ENCODE measurements at places on chromosomes 12 and 14.

DNA sequence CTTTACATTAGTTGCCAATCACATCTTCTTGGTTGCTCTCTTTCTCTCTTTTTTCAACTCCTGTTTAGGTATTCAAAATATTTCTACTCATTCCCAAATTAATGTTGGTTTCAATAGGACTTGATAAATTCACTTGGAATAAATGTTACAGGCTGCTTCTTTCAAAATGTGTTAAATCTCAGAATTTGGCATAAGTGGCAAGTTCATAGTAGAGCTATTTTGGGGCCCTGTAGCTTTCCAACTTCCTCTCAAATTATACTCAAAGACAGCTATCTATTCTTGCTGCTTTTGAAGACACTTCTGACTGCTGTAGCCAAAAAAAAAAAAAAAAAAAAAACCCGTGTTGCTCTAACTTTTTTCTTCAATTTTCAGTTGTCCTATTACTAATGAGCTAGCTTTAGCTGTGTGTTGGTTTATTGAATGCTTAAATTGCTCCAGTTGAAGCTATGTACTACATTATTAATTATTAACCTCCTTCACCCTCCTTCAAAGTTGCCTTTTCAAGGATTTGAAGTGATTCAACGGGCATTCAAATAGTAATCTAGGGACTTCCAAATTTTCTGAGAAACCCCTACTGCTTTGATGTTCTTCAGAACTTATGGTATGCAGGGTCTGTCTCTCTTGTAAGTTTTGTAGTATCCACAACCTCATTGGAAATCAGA lies 554.6 kb upstream of the FLRT2 start:
- no peak for DNase-seq

GRCh38 chr12:49287876-49288275 lies 7.1 kb upstream of the PRPH start:
- DNase-seq, result no peak

GRCh38 chr14:33457617-33458016 lies 493.3 kb downstream of the EGLN3 start:
- DNase-seq, result no peak

DNA sequence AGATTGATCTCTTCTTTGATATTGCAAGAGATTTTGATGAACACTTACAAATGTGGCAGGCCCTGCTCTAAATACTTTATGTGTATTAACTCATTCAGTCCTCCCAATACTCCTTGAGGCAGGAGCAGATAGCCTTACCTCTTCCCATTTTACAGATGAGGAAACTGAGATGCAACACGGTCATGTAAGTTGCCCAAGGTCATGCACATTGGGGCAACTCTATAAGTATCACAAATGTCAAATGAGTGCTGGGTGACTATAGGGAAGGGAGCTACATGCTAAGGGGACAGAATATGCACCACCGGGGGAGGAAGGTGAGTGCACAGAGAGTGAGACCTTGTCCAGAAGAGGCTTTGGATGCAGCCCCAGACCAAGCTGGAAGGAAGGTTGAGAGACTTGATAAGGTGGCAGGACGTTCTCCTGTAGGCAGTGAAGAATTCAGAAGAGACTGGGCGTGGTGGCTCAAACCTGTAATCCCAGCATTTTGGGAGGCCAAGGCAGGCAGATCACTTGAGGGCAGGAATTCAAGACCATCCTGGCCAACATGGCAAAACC lies 132.3 kb upstream of the PWP1 start:
- DNase-seq, result no peak

- DNase-seq, result no peak
These were observed 284.8 kb upstream of the DIO3 start for GRCh38 chr14:101276309-101277091.

- no peak for DNase-seq
These were observed 9.0 kb downstream of the DYNC1H1 start for GRCh38 chr14:101973356-101973755.

DNA sequence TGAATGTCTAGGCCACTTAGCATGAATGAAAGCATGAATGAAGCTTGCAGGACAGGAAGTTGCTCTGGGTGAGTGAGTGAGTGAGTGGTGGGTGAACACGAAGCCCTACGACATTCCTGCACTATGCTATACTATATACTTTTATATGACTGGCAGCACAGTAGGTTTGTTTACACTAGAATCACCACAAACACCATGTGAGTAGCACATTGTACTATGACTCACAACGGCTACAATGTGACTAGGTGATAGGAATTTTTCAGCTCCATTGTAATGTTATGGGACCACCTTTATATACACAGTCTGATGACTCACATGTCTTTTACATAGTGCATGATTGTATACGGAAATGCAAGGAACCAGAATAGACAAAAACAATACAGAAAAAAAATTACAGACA lies 1480.2 kb downstream of the AACS start:
- DNase-seq, result no peak

- no peak for DNase-seq
These were observed 3.7 kb upstream of the SLC35F4 start for GRCh38 chr14:57869617-57870016.

DNA sequence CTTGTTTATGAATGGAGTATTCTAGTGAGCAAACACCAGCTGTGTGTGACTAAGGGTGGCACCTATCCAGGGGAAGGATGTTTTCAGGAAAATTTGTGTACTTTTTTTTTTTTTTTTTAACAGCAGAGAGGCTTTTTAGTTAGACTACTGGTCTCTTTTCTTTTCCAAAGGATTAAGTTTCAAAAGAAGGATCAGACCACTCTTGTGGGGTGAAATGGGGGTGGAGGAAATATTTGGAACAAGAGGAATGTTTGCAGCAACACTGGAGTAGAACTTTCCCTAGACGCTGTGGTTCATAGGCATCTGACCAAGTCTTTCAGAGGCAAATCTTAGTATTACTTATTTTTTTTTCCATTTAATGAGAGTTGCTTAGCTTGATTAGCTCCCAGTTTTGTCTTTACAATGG lies 21.1 kb downstream of the NUBPL start:
- DNase-seq, result no peak

DNA sequence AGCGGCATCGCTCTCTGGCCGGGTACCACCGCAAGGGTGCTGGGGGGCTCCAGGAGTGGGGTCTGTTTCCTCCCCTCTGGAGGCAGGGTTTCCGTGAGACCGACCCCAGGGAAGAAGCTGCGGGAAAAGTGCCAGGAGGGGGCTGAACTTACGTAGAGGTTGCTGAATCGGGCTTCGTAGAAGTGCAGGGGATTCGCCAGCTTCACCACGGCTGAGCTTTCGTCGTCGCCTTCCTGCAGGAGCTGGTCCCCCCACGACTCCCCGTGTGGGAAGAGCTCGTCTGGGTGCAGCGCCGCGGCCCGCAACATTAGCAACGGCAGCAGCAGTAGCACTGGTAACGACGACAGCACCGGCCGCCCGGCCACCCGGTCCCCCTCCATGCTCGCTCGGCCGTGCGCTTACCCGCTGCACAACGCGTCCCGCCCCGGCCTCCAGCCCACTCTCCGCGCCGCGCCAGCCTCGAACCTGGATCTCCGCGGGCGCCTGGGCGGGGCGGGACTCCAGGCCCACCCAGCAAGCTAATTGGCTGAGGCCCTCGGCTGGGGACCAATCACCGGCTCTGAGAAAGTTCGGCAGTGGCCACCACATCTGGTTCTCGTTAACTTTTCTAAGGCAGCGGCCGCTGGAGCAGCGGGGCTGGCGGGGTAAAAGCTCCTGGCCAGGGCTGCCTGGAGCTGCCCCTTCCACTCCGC lies at the start of gene NID2:
NID2 (minus strand) TSS at position 445 of the 692 bp plus-strand sequence; CDS start at position 380, 65 bp downstream.
- peak; percentile 93 for DNase-seq

DNA sequence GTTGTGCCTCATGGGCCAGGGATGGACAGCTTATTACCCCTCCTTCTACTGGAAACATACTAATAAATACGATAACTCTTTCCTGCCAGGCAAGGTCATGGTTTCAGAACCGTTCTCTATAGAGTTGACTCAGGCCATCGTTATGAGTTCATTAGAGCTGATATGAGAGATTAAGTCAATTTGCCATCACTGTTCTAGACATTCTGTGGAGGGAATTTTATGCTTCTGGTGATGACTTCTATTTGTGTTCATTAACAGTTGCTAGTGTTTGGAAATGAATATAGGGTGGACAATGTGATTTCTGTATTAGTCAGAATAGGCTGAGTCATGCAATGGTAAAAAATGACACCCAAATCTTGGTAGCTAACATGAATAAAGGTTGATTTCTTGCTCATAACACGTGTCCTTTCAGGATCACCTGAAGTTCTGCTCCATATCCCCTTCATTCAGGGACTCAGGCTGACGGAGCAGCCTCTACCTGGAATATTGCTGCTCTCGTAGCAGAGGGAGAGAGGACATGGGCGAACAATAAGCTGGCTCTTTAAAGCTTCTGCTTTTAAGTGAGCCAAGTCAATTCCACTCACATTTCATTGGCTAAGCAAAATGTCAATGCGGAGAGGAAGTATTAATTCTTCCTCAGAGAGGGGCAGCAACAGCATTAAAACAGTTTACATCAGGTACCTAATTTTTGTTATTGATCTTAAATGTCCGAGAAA lies 18.5 kb upstream of the TBPL2 start:
- no peak for DNase-seq

DNA sequence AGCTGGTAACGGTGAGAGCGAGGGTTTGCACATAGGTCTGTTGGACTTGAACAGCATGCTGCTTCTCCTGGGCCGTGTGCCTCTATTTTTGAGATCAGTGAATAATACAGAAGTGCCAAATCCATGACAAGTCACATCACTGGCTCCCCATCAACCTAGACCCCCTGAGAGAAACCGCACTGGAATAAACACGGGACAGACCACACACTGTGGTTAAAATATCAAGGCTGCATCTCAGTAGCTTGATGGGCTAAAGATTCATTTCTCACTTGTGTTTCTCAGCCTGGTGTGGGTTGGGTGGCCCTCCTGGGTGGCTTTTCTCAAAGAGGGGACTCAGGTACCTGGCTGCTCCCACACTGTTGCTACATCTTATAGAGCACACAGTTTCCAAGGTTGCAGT lies 191.0 kb downstream of the DICER1 start:
- DNase-seq, result no peak

GRCh38 chr14:92413379-92413778 lies 90.4 kb downstream of the SLC24A4 start:
- no peak for DNase-seq

DNA sequence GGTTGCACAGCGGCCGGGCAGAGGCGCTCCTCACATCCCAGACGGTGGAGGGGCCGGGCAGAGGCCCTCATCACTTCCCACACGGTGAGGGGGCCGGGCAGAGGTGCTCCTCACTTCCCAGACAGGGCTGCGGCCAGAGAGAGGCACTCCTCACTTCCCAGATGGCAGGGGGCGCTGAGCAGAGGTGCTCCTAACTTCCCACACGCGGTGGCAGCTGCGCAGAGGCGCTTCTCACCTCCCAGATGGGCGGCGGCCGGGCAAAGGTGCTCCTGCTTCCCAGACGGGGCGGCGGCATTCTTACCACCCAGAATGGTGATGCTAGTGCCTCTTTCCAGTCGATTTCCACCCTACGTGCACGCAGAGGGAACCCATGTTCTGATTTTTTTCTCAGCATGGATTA lies 304.4 kb downstream of the RGS6 start:
- no peak for DNase-seq

GRCh38 chr12:132186857-132187620 lies 42.8 kb downstream of the NOC4L start:
- no peak for DNase-seq

DNA sequence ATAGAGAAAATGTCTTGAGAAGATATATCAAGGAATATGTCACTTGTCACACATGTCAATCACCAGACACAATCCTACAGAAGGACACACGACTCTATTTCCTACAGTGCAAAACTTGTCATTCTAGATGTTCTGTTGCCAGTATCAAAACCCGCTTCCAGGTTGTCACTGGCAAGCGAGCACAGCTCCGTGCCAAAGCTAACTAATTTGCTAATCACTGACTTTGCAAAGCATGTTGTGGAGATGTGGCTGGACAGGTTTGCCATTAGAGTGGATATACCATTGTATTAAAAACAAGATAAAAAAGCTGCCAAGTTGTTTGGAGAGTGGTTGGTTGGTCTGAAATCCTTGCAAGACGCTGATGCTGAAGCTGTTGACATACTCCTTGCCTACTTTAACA lies 7.9 kb upstream of the SGPP1 start:
- DNase-seq, result no peak

GRCh38 chr14:74578479-74578878 lies 33.6 kb downstream of the LTBP2 start:
- DNase-seq, result no peak

- no peak for DNase-seq
These were observed 41.5 kb downstream of the TEAD4 start for GRCh38 chr12:3000548-3001275.

DNA sequence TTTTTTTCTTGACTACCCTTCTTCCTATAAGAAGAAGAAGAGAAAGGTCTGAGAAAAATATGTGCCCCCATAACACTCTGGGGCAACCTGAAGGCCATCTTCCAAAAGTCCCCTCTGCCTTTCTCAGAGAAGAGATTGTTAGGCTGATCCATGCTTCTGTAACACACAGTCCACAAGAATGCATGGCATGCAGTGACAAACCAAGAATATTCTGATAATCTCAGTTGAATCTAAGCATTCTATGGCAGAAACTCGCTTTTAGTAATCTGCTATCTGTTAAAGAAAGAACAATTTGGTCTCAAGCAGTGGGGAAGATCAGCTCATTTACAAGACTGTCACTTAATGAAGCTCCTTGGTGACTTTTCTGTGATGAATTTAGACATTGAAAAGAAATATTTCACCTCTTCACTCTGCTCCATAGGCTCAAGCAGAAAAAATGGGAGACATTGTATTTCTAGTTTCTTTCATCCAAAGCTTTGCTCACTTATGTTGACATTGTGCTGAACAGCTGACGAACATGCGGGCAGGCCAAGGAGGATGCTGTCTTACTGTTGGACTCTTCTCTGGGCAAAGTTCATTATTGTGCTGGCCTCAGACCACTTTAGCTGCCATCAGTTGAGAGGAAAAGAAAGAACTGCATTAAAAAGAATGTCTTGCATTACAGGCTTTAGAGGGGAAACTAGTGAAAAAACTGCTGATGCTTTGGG lies 957.1 kb downstream of the DIO2 start:
- DNase-seq, result no peak

DNA sequence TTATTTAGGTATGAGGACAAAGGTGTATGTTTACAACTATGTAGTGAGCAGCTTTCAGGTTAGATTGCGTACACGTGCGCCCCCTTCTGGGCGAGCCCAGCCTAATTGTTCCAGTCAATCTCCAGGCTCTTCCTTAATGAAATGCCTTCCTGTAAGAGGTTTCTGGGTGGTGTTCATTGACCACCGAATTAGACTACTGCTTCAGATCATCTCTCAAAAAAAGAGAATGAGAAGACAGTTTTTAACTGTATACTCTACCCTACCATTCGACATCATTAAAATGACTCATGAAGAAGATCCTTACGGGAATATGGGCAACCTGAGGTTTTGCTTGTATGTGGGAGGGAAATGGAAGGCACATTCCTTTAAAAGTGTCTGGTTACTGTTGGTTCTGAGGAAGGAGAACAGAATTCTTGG lies 2.1 kb downstream of the LUM start:
- DNase-seq, result peak; percentile 92

Measured in ELF-1 (cell line).